SK-N-DZ (cell line): ENCODE measurements at places on chromosomes 3 and 15.

DNA sequence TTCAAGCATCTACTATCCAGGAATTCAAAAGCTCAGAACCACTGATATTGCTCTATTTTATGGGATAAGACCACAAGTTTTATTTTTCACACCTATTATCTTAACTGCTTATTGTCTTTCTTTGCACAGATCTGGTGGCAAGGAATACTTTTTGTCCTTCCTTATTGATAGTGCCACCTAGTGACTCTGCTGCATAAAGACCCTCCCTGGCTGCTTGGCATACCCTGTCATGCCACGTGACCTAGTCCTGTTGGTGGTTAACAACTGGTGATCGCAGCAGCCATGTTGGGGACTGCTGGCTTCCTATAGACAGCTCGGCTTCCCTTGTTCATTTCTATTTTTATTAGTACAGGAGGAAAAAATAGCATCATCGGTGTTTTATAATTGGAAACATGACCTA is 236.3 kb downstream of the MEX3B start:
- peak; percentile 44 for DNase-seq

DNA sequence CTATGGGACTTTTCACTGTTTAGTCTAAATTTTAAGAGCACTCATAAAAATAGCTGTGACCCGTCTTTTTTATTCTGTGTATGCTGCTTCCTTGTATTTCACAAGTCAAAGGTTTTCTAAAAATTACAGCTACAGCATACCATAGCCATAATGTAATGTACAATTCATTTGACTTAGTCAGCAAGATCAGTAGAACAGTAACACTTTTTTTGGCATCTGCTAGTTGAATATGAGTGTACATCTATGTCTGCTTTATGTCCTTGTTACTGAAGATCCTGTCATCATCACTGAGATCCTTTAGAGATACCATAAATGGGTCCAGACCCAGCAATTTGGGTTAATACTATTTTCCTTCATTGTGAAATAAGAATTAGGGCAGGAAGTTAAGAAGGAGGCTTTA is 42.2 kb downstream of the CMSS1 start:
- peak; percentile 54 for DNase-seq

GRCh38 chr3:124202754-124203153 is 210.8 kb upstream of the ROPN1 start:
- DNase-seq: peak; percentile 11

- no peak for DNase-seq
These were observed 759.9 kb upstream of the SGO1 start for GRCh38 chr3:20945892-20946291.

DNA sequence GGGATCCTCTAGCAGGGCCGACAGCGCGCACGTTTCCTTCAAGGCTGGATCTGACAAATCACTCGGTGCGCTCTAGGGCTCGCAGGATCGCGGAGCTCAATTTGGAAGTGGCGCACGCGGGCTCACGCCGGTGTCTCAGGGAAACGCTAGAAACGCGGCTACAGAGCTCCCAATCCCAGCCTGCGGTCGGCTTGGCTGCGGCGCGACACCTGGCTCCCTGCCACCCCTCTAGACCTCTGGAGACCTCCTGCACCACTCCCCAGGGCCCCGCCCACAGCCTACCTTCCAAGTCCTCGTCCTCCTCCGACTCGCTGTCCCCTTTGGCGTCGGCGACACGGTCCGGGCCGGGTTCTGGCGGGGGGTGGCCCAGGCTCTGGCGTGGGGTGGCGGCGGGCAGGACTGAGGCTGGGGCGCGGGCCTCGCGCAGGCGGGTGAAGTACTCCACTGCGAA is 596 bp downstream of the PRKAR2A start:
- DNase-seq: peak; percentile 65
